ENCODE measurements at places on chromosomes 3 and 15. TPM values are rescaled to one million over a fixed set of nuclear protein-coding genes. Genes with fewer than 3 reads are reported as not detected.

GRCh38 chr3:129317848-129318247 lies 39.2 kb downstream of the HMCES start:
- no peak for DNase-seq

Gene MUC4
- total RNA-seq = not detected

Gene SCN11A
- 0.07 TPM for total RNA-seq

Gene ITIH1
- total RNA-seq = not detected

GRCh38 chr3:62703451-62704167 lies 171.6 kb downstream of the CADPS start:
- no peak for DNase-seq

DNA sequence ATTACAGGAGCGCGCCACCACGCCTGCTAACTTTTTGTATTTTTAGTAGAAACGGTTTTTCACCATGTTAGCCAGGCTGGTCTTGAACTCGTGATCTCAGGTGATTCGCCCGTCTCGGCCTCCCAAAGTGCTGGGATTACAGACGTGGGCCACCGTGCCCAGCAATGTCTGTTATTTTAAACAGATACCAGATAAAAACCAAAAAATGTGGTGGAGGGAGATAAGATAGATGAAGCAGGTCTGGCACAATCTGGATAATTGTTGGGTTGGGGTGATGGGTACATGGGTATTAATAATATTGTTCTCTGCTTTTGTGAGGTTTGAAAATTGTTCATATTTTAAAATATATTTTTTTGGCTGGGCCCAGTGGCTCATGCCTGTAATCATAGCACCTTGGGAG lies 4.7 kb downstream of the RNF111 start:
- DNase-seq = no peak

Gene LRRC49
- 8.9 TPM for total RNA-seq

DNA sequence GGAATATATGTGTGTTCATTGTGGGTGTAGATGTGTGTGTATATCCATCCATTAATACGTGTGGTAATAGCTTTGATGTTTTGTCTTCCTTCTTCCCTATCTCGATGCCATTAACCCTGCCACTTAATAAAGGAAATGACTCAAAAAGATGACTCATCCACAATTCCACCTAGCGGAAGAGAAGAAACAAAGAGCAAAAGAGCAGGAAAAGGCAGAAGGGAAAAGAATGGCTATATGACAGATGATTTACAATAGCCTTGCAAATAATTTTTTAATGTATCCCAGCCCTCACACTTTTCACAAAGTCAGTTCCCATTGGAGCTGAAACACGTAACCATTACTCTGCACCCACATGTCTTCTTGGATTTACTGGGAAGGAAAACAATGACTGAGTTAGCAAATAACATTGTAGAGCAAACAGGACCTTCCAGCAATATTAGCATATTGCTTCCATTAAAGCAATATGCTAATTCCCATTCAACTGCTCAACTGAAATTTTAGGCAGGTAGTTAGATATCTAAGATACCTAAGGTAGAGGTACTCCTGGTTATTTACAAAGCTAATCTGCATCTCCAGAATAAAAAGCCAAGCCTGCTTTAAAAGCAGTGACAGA lies 197.2 kb downstream of the KCNAB1 start:
- DNase-seq = no peak

Gene CTXN2
- not detected for total RNA-seq

- no peak for DNase-seq
Measured at GRCh38 chr3:51974963-51975851, at the start of gene ABHD14A. TSS of gene ABHD14A (plus strand) at chr3:51975064. CDS start at chr3:51975136, 72 bp downstream.

GRCh38 chr15:73941044-73941443 lies 14.8 kb downstream of the LOXL1 start:
- peak; percentile 72 for DNase-seq
